Stimulated activated CD4-positive, alpha-beta T cell treated with anti-CD3 and anti-CD28 coated beads, TNF-alpha, amount 100 ng/mL, for 4 hours (primary cell): ENCODE measurements at places on chromosomes 3 and 15.

DNA sequence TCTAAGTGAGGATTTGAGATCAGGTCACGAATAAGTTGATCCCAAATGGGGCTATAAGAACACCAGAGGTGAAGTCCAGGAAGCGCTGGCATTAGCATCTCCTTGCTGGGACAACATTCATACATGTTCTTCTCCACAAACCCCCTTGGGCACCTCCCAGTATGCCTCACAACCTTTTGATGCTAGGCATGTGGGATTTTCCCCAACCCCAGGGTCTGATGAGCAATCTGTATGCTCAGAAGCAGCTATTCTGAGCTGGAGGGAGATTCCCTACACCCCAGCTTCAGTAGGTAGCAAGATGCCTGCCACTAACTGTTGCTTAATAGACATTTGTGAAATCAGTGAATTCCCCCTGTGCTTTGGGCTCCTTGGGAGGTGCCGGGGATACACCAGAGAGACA, 32.2 kb downstream of the SLC6A11 start:
- DNase-seq, result no peak

DNA sequence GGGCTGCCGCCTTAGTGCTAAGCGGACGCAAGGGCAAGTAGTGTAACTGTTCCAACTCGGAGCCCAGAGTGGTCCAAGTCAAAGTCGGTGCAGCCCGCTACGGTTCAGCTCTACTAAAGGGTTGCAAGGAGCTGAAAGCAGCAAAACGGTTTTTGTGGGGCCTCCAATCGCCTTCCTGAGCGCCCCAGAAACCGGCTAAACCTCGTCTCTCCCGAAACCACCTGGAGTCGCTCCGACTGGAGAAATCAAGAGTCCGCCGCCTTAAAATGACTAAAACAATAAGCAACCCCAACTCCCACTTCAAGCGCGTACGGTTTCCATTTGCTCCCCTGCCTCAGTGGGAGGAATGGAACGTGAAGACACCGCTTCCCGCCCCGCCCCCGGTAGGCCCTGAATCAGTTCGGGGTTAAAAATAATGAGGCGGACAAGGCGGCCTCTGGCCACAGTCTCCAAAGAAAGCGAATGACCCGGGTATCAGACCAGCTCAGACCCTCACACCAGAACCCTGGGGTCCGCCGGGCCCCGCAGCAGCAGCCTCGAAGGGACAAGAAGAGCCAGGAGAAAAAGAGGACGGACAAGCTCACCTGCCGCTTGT, 401 bp downstream of the SEC11A start:
- peak; percentile 27 for DNase-seq

- DNase-seq, result no peak
Measured at GRCh38 chr3:140376136-140376889, 301.6 kb upstream of the TRIM42 start.

- no peak for DNase-seq
Measured at GRCh38 chr15:87881026-87881425, 375.5 kb downstream of the NTRK3 start.

DNA sequence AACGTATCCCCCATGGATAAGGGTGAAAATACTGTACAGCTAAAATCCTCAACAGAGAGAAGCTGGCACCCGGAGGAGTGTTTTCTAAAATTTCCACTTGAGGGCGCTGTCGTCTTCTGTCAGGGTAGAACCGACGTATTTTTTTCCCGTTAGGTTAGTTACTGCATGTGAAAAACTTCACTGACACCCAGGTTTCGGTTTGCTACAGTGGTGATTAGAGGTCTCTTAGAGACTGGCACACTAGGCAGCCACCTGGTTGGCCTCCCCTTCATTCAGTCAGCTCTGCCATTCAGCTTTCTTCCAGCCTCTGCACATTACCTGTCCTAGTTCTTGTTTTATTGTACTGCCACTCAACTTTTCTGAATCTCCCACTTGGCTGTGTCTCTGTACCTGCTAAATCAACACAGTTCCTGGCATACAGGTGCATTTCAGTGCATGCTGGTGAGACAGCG, 18.4 kb downstream of the CCK start:
- DNase-seq, result peak; percentile 22

GRCh38 chr3:16824081-16824696, 60.6 kb upstream of the PLCL2 start:
- DNase-seq, result no peak

GRCh38 chr3:10557781-10558373, 52.5 kb upstream of the ATP2B2 start:
- no peak for DNase-seq

- DNase-seq, result no peak
Measured at GRCh38 chr15:40043927-40044716, 5.1 kb upstream of the SRP14 start.

DNA sequence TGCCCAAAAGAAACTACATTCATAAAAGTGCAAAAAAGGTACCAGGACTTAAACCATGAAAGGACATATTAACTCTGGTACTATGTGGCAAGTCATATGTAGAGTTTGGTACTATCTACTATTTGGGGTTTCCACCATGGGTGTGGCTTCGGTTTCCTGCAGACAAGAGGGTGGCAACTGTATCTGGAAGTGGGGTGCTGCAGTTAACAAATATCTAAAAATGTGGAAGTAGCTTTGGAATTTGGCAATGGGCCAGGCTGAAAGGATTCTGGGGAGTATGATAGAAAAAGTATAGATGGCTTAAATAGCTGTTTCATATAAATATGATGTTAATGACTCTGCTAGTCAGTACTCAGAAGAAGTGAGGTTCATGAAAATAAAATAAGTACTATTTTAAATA, 44.0 kb downstream of the PLSCR2 start:
- DNase-seq, result no peak

GRCh38 chr15:36334059-36334458, 245.4 kb upstream of the CDIN1 start:
- no peak for DNase-seq

- no peak for DNase-seq
Measured at GRCh38 chr3:151386056-151386455, 1.5 kb upstream of the P2RY12 start.

DNA sequence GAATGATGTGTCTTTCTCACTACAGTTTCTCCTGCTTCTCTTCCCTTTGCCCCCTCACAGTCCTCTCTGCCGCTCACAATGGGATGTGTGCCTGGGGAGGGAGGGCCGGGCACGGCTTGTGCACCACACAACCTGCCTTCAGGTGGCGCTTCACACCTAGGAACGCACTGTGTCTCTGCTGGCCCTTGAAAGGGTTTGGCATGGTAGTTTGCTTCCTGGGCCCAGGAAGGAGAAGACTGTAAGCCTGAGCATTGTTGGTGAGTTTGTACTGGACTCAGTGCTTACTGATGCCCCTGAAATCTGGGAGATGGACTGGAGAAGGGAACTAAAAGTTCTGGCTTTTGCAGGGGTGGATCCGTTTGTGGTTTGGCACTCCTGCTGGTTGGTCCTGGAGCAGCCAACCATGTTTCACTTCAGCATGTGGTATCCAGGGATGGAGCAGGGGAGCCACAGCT, 9.2 kb downstream of the ALPK3 start:
- no peak for DNase-seq

- DNase-seq, result no peak
Measured at GRCh38 chr3:42063888-42064287, 27.3 kb upstream of the TRAK1 start.

DNA sequence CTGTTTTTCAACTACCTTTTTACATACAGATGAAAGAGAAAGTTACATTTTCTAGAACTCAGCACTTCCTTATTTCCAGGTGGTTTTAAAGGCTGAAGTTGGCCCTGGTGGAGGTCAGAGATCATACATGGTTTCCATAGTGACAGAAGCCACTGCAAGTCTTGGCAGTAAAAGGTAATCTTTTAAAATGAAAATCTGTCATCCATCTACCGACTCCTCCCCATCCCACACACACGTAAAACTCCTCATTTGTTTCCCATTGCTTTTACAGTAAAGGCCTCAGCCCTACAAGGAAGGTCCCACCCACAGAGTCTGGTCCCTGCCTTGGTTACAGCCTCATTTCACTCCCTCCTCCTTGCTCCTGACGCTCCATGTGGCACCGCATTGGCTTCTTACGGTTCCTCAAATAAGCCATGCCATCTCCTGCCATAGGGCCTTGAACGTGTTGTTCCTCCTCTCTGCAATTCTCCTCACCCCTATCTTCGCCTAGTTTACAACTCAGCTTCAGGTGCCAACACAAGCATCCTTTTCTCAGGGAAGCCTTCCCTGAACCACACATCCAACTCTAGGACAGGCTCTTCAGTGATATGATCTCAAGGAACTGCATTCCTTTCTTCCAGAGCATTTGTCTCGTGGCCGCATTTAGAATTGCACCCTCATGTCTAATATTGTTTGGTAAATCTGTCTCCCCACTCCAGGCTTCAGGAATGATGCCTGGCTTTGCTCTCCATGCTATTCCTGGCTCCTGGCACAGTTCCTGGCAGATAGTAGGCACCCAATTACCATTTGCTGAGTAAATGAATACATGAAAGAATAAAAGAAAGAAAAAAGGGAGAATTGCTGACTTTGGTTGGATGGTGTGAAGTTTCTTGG, 2.6 kb downstream of the CYP19A1 start:
- no peak for DNase-seq

DNA sequence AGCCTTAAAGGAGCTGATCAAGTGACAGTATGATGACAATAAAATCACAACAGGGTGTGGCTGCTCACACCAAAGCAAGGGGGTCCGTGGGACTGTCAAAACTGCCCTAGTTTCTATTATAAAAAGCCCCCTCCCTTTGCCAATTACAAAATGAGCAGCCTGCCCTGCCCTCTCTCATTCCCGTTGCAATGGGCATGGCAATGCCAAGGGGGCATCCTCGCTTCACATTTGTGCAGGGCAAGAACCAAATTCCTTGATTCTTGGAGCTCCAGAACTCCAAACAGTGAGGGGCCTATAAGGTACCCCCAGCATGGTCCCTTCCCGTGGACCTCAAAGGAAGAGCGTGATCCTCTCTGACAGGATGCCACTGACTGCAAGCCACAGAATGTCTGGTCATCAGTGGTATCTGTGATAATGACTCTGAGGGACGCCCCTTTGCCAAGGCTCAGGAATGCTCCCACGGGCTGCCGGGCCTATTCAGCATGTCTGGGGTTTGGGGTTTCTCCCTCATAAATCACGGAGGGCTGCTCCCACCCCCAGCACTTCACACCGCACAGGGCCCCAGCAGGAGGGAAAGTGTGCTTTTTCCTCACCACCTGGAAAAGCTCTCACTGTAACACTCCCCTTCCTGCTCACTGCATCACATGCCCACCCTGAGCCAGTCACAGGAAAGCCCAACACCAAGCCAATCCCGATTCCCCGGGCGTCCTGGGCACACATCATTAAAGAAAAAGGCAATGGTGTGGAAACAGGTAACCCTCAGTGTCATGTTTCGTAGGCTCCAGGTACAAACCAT, 105.1 kb upstream of the TRPM1 start:
- DNase-seq, result no peak

DNA sequence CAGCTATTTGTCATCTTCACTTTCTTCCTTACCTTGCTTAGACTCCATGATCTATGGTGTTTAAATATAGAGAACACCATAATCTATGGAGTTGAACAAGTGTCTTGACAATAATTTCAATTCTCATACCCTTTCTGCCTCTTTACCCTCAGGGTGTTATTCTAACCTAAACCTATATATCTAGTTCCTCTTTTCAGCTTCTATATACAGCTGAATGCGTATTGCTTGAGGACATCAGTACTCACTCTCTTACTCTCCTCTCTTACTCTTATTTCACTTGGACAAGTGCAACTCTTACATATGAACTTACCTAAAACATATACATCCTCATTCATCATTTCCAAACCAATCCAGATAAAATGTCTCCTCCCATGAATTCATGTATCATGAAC, 187.1 kb downstream of the RAP2B start:
- no peak for DNase-seq

GRCh38 chr3:129756871-129757270, 136.6 kb downstream of the TMCC1 start:
- no peak for DNase-seq

DNA sequence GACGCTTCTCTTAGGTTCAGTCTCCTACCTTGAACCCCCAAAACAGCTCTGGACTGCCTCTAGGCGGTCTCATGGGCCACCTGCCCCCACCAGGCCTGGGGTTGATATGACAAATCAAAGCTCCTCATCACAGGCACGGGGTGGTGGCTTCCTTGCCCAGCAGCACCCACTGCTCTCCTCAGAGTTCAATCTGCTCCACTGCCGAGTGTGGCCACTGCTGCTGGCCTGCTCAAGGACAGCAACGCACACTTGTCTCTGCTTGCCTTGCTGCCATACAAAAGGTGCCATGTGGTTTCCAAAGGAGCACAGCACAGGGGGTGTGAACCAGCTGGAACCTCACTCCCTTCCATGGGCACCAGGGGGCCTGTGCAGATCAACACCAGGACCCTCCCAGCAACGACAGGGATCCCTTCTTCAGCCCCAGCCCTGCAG, 10.2 kb downstream of the KBTBD13 start:
- no peak for DNase-seq
